Activated T-cell treated with anti-CD3 and anti-CD28 coated beads, Interleukin-2, amount 50 U/mL, for 48 hours (primary cell): ENCODE measurements at places on chromosomes 4 and X.
A peak's percentile ranks its signal among the peaks of the same experiment; 100 is the strongest.

GRCh38 chr4:150039274-150040127, 38.7 kb upstream of the DCLK2 start:
- no peak for DNase-seq

- DNase-seq, result no peak
Measured at GRCh38 chr4:130478406-130478805, 1382.5 kb downstream of the C4orf33 start.

GRCh38 chr4:186728631-186729271, 5.1 kb upstream of the FAT1 start:
- DNase-seq, result no peak

- no peak for DNase-seq
Measured at GRCh38 chr4:4726051-4726450, 133.4 kb upstream of the MSX1 start.

GRCh38 chr4:57985161-57985560, 875.0 kb upstream of the IGFBP7 start:
- DNase-seq, result no peak

DNA sequence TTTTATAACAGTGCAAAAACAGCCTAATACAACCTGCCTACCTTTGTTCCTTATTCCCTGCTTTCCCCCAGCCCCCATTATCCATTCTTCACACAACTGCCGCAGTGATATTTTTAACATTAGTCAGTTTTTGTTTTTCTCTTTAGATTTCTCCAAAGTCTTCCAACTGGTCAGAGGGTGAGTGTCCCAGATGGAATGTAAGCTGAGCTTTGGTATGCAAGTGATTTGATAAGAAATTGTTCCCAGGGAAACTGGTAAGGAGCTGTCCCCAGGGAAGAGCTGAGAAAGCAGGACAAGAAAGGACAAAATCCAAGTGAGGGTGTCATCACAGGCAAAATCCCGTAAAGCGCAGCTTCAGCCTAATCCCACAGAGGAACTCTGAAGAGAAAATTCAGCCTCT, 475.5 kb upstream of the ADGRL3 start:
- DNase-seq, result no peak

- no peak for DNase-seq
Measured at GRCh38 chr4:38003102-38003501, 42.9 kb downstream of the PTTG2 start.

DNA sequence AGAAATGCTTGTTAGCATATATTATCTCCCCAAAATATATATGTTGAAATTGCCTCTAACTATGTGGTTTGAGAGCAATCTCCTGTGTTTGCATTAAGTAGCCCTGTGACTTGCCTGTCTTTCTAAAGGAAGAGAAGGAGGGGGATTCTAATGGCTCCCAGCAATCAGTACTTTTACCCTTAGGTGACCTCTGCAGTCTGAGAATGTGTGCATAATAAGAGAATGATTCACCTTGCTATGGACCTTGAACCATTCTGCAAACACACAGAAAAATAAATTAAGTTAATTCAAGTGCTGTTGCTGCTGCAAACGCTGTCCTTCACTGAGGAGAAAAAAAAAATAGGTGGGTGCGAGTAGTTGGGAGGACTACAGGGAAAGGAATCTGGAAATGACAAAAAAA, 322.2 kb downstream of the IQCM start:
- no peak for DNase-seq

- no peak for DNase-seq
Measured at GRCh38 chrX:9907645-9908387, 59.3 kb upstream of the CLDN34 start.

GRCh38 chr4:157246964-157247363, 26.4 kb downstream of the GRIA2 start:
- DNase-seq, result no peak

DNA sequence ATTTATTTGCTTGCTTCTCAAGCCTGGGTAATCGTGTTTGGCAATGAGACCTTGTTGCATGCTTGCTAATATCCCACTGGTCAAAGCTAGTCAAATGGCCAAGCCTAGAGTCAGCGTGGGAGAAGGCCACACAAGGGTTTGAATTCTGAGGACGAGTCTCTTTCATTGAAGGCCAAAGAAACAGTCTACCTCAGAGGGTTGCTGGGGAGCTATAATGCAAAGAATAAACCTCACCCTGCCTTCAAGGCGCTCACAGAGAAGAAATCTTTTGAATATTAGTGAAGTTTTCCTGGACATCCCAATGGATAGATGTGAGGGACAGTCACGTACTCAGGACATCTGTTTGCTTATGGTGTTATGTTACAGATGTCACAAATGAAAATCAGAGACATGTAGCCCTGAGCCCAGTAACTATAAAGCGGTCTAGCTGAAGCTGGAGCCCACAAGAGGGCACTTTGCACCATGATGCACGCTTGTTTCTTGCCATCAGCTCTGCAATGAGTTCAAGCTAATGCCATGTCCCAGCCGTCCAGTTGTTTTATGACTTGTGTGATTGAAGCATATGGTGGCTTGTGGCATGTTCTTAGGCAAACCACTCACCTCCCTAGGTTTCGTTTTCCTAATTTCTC, 1.1 kb upstream of the TLR3 start:
- peak; percentile 24 for DNase-seq

DNA sequence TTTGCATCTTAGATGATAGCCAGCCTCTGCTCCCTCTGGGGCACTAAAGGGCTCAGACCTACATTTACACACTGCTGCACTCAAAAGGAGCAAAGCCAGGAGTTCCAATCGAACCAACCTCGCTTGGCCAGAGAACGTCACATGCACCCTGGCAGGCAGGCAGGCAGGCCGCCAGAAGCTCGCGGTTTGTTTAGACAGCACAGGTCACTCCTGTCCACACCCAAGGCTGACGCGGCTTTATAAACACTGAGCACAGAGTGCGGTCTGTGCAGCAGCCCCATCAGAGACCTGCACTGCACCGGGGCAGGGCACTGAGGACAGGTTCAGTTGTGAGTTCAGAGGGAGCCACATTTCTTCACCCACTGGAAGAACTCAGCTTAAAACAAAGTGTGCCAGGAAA, 143.9 kb downstream of the BCOR start:
- DNase-seq, result no peak

DNA sequence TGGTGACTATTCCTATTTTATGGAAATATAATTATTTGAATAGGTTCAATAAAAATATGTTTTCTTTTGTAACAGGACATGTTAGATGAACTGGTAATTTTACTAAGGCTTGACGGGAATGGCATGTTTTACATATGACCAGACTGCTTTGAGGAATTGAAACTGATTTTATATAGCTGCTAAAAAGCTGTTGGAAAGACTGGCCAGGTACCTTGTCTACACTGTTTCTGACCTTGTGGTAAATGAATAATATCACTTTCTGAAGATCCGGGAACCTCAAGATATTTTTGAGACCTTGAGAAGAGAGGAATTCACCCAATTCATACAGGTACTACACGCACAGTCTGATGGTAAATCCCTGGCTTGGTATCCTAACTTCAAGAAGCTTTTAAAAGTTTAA, 42.1 kb upstream of the USP46 start:
- DNase-seq, result no peak

- DNase-seq, result no peak
Measured at GRCh38 chr4:110088670-110089069, 109.7 kb downstream of the ELOVL6 start.

DNA sequence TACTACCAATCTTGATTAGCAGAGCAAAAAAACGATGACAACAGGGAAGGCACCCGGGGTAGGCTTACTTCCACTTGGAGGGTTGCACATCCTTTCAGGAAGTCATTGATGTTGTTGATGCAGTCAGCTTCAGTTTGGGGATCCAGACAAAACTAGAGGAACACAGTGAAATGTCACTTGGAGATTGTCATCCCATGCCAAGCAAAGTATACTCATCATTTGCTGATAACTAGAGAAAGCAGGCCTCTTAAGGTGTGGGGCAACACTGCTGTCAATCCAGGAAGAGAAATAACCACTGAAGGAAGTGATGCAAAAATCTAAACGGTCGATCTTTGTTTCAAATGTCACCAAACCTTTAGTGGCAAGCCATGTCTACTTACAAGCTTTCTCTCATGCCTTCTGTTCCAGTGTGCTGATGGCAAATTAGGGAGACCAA, 1.4 kb downstream of the ARHGEF6 start:
- no peak for DNase-seq

GRCh38 chr4:158609116-158609515, 62.6 kb downstream of the C4orf46 start:
- no peak for DNase-seq

DNA sequence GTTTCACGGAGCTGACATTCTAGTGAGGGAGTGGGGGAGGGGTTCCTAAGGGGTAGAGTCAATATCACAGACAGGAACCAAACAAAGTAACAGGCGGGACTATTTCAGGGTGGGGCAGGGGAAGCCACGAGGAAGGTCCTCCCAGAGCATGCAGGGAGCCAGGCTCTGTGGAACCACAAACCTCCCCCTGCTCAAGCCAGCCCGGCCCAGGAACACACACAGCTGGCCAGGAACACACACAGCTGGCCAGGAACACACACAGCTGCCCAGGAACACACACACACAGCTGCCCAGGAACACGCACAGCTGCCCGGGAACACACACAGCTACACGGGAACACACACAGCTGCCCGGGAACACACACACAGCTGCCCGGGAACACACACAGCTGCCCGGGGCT, 24.8 kb downstream of the EVC2 start:
- no peak for DNase-seq
